Stimulated activated CD4-positive, alpha-beta T cell treated with anti-CD3 and anti-CD28 coated beads, Interleukin-2, amount 100 ng/mL, for 24 hours (primary cell): ENCODE measurements at places on chromosomes 12 and 14.

- no peak for DNase-seq
Measured at GRCh38 chr12:79681008-79681590, 9.7 kb downstream of the PAWR start.

GRCh38 chr12:131599190-131600159 is 111.4 kb upstream of the SFSWAP start:
- DNase-seq = no peak

DNA sequence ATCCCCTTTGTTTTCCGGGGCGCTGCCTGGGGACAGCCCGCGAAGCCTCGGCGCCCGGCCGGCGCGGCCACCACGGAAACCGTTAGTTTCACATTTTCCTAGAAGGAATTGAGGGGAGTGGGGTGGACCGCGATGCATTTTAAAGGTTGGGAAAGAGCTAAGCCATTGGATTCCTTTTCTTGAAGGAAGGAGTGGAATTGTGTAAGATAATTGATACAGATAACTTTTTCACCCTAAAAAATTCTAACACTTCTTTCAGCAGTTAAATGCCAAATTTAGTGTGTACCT is 137.1 kb downstream of the MON2 start:
- DNase-seq = no peak

- DNase-seq = no peak
Measured at GRCh38 chr12:12800406-12801180, 12.6 kb upstream of the DDX47 start.

GRCh38 chr12:27064397-27065342 is 17.7 kb downstream of the C12orf71 start:
- DNase-seq = no peak
